Activated T-cell treated with anti-CD3 and anti-CD28 coated beads for 24 hours (primary cell): ENCODE measurements at places on chromosomes 5 and 9.

GRCh38 chr5:14503681-14504331 is 77.8 kb upstream of the OTULINL start:
- DNase-seq = no peak

DNA sequence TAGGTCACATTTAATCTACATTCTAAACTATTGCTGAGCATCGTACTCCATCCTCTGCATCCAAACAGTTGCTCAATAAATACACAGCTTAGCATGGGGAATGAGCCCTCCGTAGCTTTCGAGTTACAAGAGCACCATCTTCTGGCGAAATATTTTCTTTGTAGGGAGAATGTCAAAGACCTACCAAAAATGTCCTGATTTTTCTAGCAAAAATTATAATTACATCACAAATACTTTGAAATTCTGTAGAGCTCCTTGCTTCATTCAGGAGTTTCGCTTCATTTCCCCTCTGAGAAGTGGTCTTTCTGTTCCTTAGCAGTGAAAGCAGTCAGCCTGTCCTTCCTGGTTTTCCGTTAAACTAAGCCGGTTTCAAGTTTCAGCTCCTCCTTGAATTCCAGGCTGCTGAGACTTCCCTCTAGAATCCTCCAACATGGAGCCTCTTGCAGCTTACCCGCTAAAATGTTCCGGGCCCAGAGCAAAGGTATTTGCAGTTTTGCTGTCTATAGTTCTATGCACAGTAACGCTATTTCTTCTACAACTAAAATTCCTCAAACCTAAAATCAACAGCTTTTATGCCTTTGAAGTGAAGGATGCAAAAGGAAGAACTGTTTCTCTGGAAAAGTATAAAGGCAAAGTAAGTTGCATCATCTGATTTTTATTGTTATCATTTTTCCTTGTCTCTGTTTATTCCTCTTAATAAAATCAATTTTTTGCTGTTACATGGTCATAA is at the start of gene GPX8:
GPX8 (plus strand) TSS at position 409 of the 730 bp plus-strand sequence; CDS start at position 431, 22 bp downstream.
- no peak for DNase-seq

- no peak for DNase-seq
Observed at GRCh38 chr5:177359451-177359851, 1.7 kb downstream of the RGS14 start.

DNA sequence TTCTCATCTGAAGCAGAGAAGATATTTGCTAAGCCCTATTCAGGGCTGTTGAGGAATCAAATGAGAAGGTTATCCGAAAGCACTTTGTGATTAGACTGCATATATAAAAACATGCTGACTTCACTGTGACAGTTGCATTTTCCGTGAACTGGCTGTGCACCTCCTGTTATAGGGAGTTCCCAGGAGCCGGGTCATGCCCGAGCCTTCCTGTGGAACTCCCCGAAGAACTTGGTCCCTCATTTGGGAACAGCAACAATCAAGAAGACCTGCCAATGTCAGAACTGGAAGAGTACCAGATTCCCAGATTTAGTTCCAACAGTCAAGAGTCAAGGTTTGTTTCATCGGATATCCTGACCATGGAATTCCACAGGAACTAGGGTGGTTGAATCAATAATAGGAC is 130.4 kb upstream of the RAI14 start:
- DNase-seq = no peak

GRCh38 chr5:127031147-127031862 is 947 bp upstream of the MARCHF3 start:
- DNase-seq = no peak

DNA sequence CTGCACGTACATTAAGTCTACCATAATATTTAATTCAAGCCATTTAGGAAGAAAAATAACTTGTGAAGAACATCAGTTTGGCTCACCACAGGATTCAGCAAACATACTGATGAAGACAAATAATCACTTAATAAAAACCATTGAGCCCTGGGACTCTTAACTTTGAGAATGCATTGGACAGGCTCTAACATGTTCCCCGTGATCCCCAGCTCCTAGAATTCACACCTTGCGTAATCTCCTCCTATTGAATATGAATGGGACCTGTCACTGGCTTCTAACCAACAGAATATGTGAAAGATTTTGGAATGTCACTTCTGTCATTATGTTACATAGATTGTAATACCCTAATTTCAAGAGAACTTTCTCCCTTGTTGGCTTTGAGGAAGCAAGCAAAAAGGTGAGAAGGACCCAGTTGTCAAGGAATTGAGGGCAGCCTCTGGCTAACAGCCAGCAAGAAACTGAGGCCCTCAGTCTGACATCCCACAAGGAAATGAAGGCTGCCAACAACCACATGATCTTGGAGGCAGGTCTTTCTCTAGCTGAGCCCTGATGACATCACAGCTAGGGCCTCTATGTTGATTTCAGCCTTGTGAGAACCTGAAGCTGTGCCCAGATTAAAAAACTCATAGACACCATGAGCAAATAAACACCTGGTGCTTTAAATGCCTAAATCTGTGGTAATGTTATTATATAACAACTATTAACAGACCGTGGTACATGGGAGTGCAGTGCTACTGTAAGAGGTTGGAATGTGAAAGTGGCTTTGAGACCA is 433.2 kb downstream of the SEMA5A start:
- no peak for DNase-seq

- DNase-seq = no peak
Observed at GRCh38 chr5:10337986-10338385, 15.5 kb upstream of the MARCHF6 start.

DNA sequence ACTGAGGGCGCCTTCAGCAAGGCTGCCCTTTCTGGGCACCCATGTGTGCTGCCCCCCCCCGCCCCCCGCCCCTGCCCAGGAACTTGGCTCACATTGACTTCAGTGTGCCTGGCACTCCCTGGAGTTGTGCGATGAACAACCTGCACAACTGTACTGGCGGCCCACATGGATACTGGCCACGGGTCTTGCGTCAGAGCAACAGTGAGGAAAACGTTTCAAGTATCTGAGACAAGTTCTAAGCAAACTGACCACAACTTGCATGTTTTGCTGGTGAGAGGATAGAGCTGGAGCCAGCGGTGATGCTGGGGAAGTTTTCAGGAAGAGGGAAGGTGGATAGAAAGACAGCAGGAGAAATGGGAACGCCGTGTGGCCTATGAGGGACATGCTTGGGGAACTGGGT is 45.4 kb downstream of the HABP4 start:
- no peak for DNase-seq

- no peak for DNase-seq
Observed at GRCh38 chr9:8095672-8096086, 296.1 kb upstream of the DMAC1 start.

DNA sequence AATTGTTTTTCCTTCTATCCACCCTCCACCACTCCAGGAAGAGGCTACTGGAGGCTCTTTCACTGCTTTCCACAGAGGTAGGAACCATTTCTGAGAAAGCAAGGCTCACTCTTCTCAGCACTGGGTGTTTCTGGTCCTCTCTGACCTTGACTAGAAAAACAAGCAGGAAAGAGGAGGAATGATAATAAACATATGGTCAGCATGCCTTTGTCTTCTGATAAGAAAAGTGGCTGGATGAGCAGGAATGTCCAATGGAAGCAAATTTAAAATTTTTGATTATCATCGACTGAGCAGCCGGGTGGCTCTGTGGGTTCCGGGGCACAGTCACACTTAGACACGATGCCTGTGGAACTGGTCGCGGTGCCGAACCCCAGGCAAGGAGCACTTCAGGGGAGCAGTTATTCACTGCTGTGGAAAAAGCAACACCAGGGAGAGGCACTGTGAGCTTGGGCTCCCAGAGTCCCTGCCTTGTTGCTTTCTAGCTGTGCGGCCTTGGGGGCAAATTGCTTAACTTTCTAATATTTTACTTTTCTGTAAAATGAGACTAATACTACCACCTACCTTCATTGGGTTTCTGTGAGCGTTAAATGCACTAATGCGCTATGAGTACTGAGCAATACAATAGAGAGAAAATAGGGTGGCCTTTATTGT is 157.0 kb upstream of the LHFPL2 start:
- no peak for DNase-seq

DNA sequence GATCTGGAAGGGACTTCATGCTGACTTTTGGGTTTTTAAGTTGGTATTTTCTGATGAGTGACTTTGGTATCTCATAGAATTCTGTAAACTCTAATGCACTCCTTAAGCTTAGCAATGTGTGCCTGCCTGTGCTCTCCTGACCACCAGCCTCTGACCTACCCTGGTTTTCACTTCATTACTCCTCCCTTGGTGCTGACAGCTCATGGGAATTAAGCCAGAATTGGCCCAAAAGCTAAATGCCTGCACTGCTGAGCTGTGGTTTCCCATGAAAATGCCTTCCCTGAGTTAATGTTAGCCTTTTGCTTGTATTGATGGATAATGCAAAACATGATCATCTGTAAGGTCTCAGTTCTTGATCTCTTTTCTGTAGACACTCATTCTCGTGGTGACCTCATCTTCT is 308.0 kb downstream of the DOCK8 start:
- no peak for DNase-seq

DNA sequence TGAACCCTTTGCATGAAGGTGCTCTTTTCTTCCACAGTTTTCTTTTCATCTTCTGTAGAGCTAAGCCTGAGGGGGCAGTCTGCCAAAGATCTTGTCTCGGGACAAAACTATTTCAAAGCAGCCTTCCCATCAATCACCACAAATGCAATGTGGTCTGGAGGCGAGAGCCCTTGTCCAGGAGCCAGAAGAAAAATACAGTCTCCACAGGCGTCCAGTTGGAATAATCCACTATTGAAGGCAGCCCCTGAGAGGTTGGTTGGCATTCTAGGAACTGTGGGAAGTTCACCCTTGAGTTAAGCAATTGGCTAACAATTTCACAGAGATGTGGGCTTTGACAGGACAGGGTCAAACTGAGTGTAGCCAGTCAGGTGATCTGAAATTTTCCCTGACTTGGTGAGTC is 72.0 kb downstream of the SEMA6A start:
- DNase-seq = no peak

DNA sequence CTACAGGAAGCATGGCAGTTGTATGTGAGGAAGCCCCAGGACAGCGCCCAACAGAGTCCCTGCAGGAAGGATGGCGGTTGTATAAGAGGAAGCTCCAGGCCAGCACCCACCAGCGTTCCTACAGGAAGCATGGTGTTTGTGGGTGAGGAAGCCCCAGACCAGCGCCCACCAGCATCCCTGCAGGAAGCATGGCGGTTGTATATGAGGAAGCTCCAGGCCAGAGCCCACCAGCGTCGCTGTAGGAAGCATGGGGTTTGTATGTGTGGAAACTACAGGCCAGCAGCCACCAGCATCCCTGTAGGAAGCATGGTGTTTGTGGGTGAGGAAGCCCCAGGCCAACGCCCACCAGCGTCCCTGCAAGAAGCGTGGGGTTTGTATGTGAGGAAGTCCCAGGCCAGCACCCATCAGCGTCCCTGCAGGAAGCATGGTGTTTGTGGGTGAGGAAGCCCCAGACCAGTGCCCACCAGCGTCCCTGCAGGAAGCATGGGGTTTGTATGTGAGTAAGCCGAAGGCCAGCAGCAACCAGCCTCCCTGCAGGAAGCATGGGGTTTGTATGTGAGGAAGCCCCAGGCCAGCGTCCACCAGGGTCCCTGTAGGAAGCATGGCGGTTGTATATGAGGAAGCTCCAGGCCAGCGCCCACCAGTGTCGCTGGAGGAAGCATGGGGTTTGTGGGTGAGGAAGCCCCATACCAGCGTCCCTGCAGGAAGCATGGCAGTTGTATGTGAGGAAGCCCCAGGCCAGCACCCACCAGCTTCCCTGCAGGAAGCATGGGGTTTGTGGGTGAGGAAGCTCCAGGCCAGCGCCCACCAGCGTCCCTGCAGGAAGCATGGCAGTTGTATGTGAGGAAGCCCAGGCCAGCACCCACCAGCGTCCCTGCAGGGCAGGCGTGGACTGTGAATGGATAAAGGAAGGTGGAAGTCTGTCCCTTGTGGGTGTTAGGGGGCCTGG is 79.0 kb downstream of the DAP start:
- no peak for DNase-seq

GRCh38 chr5:154274828-154275185 is 84.3 kb downstream of the GALNT10 start:
- DNase-seq = no peak

DNA sequence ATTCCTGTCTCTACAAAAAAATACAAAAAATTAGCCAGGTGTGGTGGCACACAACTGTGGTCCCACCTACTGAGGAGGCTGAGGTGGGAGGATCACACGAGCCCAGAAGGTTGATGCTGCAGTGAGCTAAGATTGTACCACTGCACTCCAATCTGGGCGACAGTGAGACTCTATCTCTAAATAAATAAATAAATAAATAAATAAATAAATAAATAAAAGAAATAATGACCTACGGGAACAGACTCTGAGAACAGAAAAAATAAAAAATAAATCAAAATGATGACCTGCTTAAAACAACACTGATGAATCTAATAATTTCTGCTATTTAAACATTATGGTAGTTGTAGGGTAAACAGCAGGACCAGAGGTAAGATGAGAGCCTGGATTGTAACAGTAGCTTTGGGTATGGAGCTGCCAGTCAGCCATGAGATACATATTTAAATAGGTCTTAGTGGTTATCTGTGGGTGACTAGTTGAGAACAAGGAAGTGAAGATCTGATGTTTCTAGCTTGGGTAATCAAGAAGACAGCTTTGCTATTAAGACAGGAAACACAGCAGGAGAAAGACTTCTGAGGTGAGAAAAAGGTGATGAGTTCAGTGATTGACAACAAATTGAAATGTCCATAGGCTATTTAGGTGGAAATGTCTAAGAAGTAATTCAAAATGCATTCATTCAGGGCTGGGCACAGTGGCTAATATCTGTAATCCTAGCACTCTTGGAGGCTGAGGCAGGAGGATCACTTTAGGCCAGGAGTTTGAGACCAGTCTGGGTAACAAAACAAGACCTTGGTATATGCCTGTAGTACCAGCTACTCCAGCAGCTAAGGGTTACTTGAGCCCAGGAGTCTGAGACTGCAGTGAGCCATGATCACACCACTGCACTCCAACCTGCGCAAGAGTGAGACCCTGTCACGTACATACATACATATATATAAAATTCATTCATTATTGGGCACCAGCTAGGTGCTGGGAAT is 11.0 kb downstream of the RNF145 start:
- no peak for DNase-seq

DNA sequence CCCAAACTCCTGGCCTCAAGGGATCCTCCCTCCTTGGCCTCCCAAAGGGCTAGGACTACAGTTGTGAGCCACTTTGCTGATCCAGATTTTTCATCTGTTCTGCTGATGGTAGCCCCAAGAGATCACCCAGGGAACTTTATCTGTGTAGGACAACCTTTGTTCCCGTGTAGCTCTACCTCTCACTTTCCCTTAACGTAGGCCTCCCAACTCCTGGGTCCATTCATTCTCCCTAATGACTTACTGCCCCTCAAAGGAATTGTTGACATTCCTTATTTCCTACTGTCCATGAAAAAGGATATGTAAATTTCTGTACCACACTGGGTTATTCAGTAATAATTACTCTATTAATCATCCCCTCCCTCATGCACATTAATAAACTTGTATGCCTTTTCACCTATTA is 51.0 kb upstream of the PHF24 start:
- DNase-seq = no peak

- no peak for DNase-seq
Observed at GRCh38 chr5:72163349-72163983, 56.2 kb downstream of the MAP1B start.

GRCh38 chr5:133884569-133885311 is 83.7 kb downstream of the C5orf15 start:
- DNase-seq = no peak
